Activated CD4-positive, alpha-beta T cell treated with anti-CD3 and anti-CD28 coated beads, Interleukin-2, amount 10 ng/mL, durations not matched to agents 24 days and 14 days (primary cell): ENCODE measurements at places on chromosomes 3 and 15. TPM values are rescaled to one million over a fixed set of nuclear protein-coding genes. Genes with fewer than 3 reads are reported as not detected.

LYZL4 gene
- total RNA-seq = not detected in 2 replicates

DNA sequence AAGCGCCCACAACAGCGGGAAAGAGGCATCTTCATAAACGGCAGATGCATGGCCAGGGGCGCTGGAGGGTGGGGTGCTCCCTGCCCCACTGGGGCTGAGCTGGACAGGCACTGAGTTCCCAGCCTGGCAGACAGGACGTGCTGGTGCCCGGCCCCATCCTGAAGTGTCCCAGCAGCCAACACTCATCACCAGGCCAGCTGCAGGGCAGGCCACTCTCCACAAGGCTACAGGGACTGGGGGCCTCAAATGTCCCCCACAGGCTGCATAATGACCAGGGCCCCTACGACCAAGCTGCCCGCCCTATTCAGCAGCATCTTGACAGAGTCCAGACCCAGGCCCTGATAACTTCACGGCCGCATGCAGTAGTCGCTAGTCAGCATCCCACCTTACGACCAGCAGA lies 124.1 kb upstream of the IQSEC1 start:
- no peak for DNase-seq
- H3K27ac ChIP-seq = no peak overlapping the region
- no peaks in the 10 kb centered on the region for H3K36me3 ChIP-seq

DNA sequence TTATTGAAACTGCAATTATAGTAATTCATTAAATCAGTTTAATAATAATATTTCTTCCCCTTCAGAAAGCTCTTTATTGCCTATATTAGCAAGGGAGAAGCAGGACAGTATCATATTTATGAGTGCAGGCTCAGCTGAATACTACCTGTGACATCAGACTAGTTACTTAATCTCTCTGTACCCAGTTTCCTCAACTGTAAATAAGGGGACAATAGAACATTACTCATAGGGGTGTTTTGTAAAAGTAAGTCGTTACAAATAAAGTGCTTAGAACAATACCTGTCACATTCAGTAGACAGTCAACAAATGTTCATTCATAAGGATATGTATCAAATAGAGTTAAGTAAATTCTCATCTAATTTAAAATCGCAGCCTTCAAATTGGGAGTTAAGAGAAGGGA lies 12.1 kb upstream of the VPS39 start:
- H3K36me3 ChIP-seq = peaks cover 49% of the 10 kb centered on the region
- no peak overlapping the region for H3K27ac ChIP-seq
- no peaks in the 10 kb centered on the region for H3K27me3 ChIP-seq
- peaks cover 2% of the 10 kb centered on the region for H3K4me1 ChIP-seq
- no peak for DNase-seq

DNA sequence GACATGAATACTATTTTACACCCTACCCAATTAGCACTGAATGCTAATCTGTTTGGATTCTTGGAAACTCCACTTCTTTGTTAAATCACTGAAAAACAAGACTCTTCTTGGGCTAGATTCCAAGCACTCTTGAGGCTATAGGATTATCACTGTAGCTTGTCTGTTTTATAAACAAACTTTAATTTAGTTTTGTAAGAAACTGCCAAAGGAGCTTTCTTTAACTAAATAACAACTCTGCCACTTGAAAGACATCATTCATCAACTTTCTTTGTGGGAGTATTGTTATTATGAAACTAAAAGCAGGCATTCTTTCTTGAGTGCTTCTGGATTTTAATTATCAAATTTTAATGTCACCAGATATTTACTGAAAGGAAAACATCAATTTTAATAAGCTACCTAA lies 24.1 kb downstream of the CBLB start:
- DNase-seq = no peak
- H3K4me3 ChIP-seq = no peak overlapping the region
- peaks cover 49% of the 10 kb centered on the region for H3K4me1 ChIP-seq
- H3K27me3 ChIP-seq = no peaks in the 10 kb centered on the region
- H3K27ac ChIP-seq = peak overlapping the region; percentile 3
- peaks cover 58% of the 10 kb centered on the region for H3K36me3 ChIP-seq

DNA sequence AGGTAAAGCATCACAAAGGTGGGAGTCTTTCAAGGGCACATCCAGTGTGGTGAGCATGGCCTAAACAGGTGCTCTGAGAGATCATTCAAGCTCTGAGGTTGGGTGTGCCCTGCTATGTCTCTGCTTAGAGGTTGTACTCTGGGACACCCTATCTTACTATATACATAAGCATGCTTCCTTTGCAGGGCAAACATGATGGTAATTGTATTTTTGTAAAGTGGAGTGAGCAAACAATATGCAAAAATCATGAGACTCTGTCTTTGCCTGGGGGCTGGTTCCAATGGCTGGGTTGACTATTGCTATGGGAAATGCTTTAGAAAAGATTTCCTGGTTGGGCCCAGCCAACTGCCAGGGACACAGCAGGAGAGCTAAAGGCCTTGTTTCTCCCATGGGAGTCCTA lies 315.1 kb upstream of the TLE3 start:
- no peak overlapping the region for H3K27ac ChIP-seq
- no peak overlapping the region for H3K4me3 ChIP-seq
- DNase-seq = no peak
- H3K36me3 ChIP-seq = no peaks in the 10 kb centered on the region
- H3K4me1 ChIP-seq = no peaks in the 10 kb centered on the region

DNA sequence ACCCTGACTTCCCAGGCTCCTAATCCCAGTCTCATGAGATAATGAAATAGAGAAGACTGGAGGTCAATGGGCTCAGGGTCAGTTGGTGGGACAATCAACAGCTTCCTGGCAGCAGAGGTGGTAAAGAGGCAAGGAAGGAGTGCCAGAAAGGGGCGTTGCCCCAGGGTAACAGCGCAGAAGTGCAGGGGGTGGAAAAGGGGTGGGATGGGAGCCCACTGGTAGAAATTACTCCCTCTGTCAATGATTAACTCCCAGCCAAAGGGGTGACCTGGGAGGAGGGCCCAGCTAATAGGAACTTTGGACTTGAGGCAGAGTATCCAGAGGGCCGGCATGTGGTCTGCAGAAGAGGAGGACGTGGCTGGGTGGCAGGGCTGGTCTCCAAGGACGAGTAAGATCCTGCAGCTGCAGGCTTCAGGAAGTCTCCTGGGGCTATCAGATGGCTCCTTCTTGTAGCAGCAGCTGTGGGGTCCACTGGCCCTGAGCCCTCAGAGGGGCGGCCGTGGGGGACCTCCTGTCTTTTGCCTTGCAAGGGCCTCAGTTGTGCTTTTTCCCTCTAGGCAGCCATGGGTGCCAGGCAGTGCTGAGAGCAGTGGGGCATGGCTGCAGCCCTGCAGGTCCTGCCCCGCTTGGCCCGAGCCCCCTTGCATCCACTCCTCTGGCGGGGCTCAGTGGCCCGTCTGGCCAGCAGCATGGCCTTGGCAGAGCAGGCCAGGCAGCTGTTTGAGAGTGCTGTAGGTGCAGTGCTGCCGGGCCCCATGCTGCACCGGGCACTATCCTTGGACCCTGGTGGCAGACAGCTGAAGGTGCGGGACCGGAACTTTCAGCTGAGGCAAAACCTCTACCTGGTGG lies 2.3 kb downstream of the GLYCTK start:
- H3K27me3 ChIP-seq = no peaks in the 10 kb centered on the region
- H3K4me3 ChIP-seq = no peak overlapping the region
- no peak for DNase-seq
- peaks cover 14% of the 10 kb centered on the region for H3K36me3 ChIP-seq

GRCh38 chr3:5162102-5162501 lies 25.4 kb upstream of the EDEM1 start:
- DNase-seq = no peak
- H3K4me3 ChIP-seq = no peak overlapping the region
- no peaks in the 10 kb centered on the region for H3K27me3 ChIP-seq
- no peaks in the 10 kb centered on the region for H3K36me3 ChIP-seq
- H3K4me1 ChIP-seq = peaks cover 42% of the 10 kb centered on the region
- H3K27ac ChIP-seq = no peak overlapping the region

TRH gene
- total RNA-seq = not detected in 2 replicates

DNA sequence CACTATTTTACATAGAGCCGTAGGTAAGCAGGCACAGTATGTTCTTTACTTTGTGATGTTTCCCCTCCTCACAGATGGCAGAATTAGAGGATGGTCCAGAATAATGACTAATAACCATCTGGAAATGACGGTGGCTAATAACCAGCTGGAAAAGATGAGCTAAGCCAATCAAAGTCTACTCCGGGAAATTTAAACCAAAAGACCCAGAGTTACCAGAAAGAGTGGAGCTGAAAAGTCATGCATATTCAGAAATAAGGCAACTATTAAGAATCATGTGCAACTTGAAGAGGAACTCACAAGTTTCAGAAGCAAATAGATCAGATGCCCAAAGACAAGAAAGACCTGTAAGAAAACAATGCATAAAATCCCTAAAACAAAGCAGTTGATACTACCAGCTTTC lies 33.6 kb downstream of the DMXL2 start:
- no peaks in the 10 kb centered on the region for H3K36me3 ChIP-seq
- no peaks in the 10 kb centered on the region for H3K4me1 ChIP-seq

KNG1 gene
- not detected in 2 replicates for total RNA-seq

DNA sequence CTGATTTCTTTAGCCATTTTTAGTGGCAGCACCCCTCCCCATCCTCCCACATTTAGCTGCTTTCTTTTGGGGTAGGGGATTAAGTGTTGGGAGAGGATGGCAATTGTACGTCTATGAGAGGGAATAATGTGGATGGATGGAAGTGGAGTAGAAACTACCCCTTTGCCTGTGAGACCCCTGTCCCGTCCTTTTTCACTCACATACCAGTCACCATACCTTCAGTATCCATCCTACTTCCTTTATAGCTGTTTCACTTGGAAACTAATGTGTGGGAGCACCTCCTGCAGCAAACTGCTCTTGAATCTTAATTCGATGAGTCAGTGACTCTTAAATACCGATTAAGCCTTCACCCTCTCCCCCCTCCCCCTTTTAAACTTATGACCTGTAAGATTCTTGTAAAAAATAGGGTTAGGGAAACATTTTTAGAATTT lies 730 bp downstream of the SPRED1 start:
- H3K4me1 ChIP-seq = peaks cover 20% of the 10 kb centered on the region
- DNase-seq = no peak
- H3K36me3 ChIP-seq = peaks cover 3% of the 10 kb centered on the region
- peak overlapping the region; percentile 82 for H3K4me3 ChIP-seq
- peaks cover 63% of the 10 kb centered on the region for H3K27me3 ChIP-seq
- peak overlapping the region; percentile 18 for H3K27ac ChIP-seq

DNA sequence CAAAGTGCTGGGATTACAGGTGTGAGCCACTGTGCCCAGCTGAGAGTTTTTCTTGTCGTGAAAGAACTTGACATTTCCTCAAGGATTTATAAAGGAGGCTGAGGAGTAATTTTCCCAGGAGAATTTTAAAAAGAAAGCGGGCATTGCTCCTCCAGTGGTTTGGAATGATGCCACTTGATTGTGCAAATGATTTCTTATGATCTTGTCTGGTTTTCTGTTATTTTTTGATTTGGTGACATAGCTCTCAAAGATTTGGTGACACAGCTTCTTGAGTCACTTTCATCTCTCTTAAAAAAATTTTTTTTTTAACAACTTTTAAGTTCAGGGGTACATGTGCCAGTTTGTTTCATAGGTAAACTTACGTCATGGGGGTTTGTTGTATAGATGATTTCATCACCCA lies 24.6 kb upstream of the NFKBIZ start:
- no peak overlapping the region for H3K27ac ChIP-seq
- peaks cover 38% of the 10 kb centered on the region for H3K4me1 ChIP-seq
- no peak for DNase-seq

DNA sequence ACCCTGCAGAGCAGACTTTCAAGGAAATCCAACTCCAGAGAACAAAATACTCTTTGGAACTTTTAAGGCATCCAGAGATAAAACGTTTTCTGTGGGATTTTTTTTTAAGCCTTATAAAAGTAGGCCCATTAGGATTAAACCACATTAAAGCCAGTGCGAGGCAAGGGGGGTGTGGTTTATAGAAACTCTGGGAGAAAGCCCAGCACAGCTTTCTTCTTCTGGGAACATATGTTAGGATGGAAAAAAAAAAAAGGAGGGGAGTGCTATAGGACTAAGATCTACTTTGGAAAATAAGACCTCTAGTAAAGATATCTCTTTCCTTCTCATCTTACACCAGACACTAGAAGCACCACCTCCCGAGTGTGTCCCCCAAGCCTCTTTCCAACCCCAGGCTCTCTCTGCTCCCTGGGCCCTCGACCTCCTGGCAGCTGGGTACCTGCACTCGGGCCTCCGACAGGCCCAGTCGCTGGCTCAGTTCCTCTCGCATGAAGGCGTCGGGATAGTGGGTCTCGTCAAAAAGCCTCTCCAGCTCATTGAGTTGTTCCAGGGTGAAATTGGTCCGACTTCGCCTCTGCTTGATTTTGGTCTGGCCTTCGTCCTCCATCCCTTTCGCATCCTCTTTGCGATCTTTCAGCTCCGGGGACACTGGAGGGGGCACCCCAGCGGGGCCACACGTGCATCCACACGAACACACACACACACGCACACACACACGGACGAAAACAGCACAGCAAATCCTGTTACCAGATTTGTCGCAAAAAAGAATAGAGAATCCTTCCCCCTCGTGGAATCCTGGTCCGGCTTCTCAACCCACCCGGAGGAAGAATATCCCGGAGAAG lies 3.8 kb downstream of the SHOX2 start:
- peaks cover 42% of the 10 kb centered on the region for H3K4me1 ChIP-seq
- H3K36me3 ChIP-seq = peaks cover 19% of the 10 kb centered on the region
- H3K27ac ChIP-seq = peak overlapping the region; percentile 84

SNAPC5 gene
- total RNA-seq = 33.5 and 33.9 TPM in 2 replicates

PLA2G4E gene
- total RNA-seq = not detected in 2 replicates

- H3K27me3 ChIP-seq = peaks cover 15% of the 10 kb centered on the region
- H3K4me1 ChIP-seq = peaks cover 7% of the 10 kb centered on the region
- H3K27ac ChIP-seq = no peak overlapping the region
- no peaks in the 10 kb centered on the region for H3K36me3 ChIP-seq
Observed at GRCh38 chr3:194265505-194265892, 85.6 kb downstream of the CPN2 start.

GRCh38 chr15:26096581-26096980 lies 233.5 kb upstream of the ATP10A start:
- no peaks in the 10 kb centered on the region for H3K4me1 ChIP-seq
- DNase-seq = no peak
- no peak overlapping the region for H3K4me3 ChIP-seq
- H3K36me3 ChIP-seq = no peaks in the 10 kb centered on the region
- H3K27me3 ChIP-seq = peaks cover 8% of the 10 kb centered on the region
- H3K27ac ChIP-seq = no peak overlapping the region

- H3K27me3 ChIP-seq = no peaks in the 10 kb centered on the region
- H3K4me3 ChIP-seq = no peak overlapping the region
- no peak for DNase-seq
- H3K4me1 ChIP-seq = no peaks in the 10 kb centered on the region
- no peak overlapping the region for H3K27ac ChIP-seq
- no peaks in the 10 kb centered on the region for H3K36me3 ChIP-seq
Observed at GRCh38 chr3:43093006-43093405, 12.9 kb downstream of the POMGNT2 start.
